ENCODE measurements at places on chromosomes 13 and 19.

DNA sequence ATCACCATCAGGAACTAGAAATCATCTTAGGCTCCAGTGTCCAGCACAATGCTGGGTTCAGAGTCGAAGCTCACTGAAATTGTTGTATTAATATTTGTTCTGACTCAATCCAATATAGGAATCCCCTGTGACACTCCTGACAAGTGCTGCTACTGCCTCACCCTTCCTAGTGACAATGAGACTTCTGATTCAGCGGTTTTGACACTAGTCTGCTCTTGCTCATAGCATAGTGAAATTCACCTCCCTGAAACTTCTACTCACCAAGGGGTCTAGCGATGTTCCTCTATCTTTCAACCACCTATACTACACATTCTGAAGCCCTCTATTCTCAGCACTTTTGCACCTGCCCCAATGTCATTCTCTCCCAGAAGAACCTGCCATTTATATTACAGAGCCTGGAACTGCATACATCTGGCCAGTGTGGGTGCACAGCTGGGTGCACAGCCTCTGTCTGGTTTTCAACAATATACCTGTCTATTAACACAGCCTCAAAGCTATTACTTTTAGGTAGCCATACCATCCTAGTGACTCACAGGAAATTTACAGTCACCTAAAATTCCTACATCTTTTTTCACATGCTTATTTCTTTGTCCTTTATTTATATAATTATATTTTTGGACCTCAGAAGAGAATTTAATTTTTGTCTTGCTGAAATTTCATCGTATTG is 88.3 kb downstream of the DOCK9 start:
- DNase-seq: no peak

DNA sequence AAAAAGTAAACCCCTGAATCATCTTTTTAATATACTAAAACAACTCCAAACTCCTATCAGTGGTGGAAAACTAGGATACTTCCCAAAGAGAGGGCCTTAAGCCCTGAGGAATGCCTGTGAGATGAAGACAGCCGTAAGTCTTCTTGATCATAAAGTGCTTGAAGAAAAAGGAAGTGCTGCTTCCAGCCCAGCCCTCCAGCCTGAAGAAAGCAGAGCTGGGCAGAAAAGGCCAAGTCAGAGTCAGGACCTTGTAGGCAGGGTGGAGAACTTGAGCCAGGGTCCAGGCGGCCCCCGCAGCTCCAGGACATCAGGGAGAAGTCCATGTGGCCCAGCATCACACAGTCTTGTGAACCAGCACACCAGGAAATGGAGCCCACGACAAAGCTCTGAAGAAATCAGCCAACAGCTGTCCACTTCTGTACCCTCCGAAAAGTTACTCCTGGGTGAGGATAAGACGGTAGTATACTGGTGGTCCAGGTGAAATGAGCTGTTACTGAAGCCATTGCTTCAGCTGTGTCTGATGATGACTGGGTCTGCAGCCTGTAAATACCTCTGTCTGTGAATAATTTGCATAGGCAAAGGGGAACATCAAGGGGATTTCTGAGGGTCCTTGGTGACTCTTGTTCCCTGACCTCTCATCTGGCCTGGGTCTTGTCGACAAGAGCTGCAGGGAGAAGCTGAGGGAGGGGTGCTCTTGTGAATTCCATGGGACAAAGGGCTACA is 18.7 kb upstream of the CRYL1 start:
- no peak for DNase-seq

DNA sequence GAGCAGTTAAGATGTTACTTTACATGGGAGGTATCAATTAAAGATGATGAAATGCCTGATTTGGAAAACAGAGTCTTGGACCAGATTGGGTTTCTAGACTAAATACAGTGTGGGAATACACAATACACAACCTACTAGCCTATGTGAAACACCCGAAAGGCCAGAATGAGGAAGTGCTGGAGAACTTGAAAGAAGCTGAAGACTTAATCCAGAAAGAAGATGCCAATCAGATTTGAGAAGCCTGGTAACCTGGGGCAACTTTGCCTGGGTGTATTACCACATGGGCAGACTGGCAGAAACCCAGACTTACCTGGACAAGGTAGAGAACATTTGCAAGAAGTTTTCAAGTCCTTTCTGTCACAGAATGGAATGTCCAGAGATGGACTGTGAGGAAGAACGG is 43.2 kb downstream of the N4BP2L1 start:
- no peak for DNase-seq

- DNase-seq: no peak
Measured at GRCh38 chr19:54275951-54276350, 5.0 kb downstream of the LILRB2 start.

DNA sequence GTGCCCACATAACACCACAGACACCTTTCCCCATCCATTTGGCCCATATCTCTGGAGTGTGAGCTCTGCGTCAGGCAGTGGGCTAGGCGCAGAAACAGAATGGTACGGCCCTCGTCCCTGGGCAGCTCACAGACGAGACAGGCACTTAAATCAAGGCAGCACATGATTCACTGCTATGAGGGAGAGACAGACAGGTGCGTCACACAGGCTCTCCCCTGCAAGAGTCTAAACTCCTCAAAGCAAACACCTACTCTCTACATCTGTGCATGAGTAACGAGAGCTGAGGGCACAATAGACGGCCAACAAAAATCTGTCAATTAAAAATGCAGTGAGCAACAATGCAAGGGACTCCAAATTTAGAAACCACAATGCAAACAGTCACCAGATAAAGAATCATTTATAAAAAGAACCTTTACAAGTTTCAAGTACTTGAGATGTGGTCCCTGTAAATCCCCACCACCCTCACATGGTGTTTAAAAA is 348.9 kb downstream of the UQCRFS1 start:
- no peak for DNase-seq

DNA sequence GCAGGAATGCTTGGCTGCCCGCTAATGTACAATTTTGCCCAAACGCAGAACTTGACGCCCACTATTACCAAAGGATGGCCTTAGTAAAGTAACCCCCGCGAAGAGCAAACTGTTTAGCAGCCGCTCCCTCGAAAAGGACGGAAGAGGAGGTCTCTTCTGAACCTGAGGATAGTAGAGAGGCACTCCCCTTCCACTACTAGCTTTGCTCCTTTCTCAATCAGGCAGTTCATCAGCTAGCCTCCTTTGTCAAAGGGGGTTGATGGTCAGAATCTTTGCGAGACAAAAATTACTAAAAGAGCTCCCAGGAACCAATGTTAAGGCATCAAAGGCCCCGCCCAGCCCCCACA is 534 bp downstream of the CAB39L start:
- no peak for DNase-seq

GRCh38 chr13:27962128-27962841 is 6.8 kb downstream of the CDX2 start:
- DNase-seq: no peak

- DNase-seq: no peak
Measured at GRCh38 chr13:31115616-31116015, 46.1 kb downstream of the HSPH1 start.

GRCh38 chr13:112880976-112881540 is 88.0 kb upstream of the MCF2L start:
- no peak for DNase-seq

- no peak for DNase-seq
Measured at GRCh38 chr19:16118489-16119033, 6.9 kb downstream of the RAB8A start.

DNA sequence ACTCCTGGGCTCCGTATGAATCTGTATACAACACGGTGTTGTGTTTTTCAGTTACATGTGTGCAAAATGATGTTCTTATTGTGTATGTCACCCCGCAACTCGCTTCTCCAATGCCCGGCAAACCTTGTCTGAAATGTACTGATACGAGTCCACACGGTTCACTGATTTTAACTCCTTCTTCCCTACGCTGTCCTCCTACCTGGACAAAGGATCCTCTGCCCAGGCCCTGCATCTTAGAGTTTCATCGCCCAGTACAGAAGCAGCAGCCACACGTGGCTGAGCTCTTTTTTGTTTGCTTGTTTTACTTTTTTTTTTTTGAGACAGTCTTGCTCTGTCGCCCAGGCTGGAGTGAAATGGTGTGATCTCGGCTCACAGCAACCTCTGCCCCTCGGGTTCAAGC is 28.9 kb downstream of the ZFR2 start:
- no peak for DNase-seq
